ENCODE measurements at places on chromosomes 5 and 9.

DNA sequence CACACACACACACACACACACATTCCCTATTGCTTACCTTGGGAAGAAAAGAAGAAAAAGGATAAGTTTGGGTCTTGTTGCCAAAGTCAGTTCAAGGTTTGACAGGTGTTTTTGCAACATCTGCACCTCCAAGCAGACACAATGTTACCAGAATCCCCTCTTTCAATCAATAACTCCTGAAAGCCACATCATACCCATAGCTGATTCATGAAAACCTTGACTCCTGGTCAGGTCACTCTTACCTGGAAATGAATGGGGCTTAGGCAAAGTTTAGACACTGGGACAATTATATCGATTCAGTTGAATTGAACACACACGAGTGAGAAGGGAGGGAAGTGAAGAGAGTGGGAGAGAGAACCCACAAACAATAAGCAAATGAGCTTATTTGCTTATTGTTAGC, 27.0 kb downstream of the IL9 start:
- no peak for DNase-seq

DNA sequence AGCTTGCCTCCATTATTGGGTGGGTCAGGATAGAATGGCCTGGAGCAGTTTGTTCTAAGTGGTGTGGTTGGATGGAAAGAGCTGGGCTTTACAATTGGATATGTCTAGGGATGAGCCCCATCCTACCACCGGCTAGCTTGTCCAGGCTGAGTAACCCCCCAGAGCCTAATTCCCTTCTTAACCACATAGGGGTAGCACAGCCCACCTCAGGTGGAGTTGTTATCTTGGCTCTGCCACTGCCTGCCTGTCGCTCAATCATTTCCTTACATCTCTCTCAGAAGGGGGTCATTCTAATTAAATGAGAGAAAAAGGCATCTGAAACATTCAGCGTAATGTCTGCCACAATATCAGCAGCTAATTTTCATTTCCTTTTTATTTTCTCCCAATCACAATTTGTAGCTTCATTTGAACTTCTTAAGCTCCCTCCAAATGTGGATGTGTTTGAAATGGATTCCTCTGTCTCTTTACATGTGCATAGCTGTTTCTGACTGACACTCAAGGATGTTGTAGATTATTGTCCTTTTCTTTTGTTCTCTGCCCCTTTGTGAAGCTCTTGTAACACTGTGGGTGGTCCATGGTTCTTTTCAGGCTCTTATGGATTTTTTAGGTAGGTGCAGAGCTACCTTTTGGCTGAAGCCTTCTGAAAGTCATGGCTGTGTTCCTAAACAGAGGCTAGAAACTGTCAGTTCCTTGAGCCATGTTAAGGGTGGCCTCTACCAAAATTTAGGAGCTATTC, 383.1 kb upstream of the KLF4 start:
- no peak for DNase-seq

GRCh38 chr9:20865347-20865746, 166.1 kb downstream of the HACD4 start:
- no peak for DNase-seq

- DNase-seq, result no peak
These were observed 5.5 kb upstream of the RNU6ATAC start for GRCh38 chr9:134169724-134170401.

- DNase-seq, result no peak
These were observed 92.7 kb downstream of the MELK start for GRCh38 chr9:36665387-36665786.

DNA sequence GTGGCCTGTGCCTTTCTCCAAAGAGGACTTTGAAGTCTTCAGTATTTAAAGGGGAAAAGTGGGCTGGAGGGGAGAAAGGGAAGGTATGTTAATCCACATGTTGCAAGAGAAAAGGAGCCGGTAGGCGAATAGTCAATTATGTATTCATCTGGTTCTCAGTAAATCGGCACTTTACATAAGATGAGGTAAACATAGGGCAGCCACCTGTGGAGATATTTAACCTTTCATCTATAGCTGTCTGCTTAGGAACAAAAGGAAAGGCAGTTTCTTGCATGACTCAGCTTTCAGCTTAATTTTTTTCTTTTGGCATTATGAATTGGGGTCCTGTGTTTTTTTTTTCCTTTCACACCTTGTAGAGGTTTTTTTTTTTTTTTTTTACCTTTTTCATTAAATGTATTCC, 42.2 kb downstream of the FGD3 start:
- DNase-seq, result no peak

- DNase-seq, result no peak
These were observed 191.9 kb upstream of the SEMA6A start for GRCh38 chr5:116766470-116766947.

- DNase-seq, result no peak
These were observed 1075.0 kb downstream of the CDH9 start for GRCh38 chr5:25963251-25964008.

DNA sequence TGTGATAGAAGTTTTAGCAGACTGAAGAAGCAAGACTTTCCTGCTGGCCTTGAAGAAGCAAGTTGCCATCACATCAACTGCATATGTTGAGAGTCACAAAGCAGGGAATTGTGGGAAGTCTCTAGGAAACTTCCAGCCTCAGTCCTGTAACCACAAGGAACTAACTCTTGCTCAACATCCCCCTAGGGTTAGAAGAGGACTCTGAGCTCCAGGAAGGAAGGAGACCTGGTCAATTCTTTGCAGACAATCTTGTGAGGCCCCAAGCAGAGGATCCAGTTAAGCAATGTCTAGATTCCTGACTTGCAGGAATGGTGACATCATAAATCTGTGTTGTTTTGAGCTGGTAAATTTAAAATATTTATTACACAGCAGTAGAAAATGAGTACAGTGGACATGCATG, 18.6 kb upstream of the ZNF366 start:
- DNase-seq, result no peak

GRCh38 chr5:1029282-1029944, 20.8 kb downstream of the NKD2 start:
- no peak for DNase-seq

- DNase-seq, result no peak
These were observed 31.4 kb downstream of the CAMK2A start for GRCh38 chr5:150258130-150258529.

GRCh38 chr5:172830876-172831662, 3.0 kb upstream of the ERGIC1 start:
- no peak for DNase-seq

DNA sequence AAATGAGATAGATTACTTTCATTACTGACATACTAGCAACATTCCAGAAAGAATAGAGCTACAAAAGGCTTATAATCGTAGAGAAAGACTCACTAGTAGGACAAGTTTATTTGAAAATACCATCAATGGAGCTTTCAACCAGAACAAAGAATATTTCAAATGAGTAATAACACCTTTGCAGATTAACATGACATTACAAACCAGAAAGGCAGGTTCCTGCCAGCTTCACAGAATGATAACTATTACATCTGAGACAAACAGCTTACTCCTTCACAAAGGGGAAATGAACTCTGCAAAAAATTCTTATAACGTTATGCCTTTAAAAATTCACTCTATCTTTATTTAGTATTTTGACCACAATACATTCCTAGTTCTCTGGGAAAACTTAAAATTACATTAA, 103.1 kb downstream of the EPB41L4A start:
- no peak for DNase-seq

DNA sequence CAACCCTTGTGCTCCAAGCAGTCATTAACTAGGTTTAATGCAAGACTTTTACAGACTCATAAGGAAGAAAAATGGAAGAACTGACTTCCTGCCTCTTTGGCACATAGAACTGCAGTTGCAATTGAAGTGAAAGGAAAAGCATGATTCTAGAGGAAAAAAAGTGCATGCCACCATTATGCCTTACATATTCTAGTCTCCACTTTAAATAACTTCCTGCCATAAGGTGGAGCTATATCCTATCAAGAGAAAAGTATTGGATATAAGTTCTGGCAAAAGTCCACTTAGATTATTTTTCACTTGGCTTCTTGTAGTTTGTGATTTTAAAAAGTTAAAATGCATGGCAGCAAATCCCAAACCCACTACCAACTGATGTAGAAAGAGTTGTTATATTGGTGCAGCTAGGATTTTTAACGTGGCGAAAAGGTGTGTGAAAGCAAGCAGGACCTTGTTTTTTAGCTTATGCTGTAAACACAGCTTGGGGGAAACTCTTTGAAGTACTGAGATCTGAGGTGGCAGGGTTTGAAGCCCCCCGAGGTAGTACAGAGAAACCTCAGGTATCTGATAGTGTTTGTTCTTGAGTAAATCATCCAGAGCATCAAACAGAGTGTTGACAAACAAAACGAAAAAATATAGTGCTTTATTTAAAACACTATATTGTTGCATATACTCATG, 117.9 kb downstream of the ANXA1 start:
- no peak for DNase-seq

DNA sequence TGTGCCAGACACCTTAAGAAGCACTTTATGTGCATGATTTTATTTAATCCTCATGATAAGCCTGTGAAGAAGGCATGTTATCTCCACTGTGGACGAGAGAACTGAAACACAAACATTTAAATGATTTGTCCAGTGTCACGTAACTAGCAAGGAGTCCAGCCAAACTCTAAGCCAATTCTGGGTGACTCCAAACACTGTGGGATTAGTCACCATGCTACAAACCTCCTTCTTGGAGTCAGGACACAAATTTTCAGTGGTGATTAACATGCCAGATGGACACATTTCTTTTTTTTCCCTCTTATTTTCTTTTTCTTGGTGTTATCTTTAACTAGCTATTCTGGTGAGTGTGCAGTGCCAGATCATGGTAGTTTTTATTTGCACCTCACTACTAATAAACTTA, 316.8 kb downstream of the NDUFS4 start:
- no peak for DNase-seq

DNA sequence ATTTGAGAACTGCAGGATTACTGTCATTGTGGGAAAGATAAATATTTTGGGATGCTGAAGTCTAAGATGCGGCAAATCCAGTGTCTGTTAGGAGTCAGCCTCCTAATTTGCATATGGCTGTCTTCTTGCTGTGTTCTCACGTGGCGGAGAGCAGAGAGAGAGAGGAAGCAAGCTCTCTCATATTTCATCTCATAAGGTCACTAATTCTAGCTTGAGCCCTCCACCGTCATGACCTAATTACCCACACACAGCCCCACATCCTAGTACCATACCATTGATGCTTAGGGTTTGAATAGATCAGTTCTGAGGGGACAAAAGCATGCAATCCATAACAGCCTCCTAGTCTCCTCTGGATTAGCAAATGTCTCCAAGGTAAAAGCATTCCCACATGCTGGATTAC, 124.5 kb downstream of the CDH12 start:
- no peak for DNase-seq

DNA sequence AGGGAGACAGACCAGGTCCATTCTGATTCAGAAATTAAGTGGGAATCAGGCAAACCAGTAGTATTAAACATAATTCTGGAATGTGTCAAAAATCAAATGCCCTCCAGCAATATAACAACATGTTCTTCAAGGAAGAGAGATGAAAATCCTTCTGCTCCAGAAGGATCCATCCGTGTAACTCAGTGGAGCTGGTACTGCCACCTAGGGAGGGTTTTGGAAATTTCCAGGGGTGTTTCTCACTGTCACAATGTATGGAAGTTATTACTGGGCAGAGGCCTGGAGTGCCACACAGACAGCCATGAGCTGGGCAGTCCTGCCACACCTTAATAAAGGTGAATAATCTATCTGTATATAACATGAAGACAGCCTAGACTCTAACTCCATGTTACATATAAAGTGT, 87.5 kb downstream of the TTLL11 start:
- DNase-seq, result no peak

GRCh38 chr9:107177243-107177839, 105.7 kb upstream of the RAD23B start:
- DNase-seq, result no peak

DNA sequence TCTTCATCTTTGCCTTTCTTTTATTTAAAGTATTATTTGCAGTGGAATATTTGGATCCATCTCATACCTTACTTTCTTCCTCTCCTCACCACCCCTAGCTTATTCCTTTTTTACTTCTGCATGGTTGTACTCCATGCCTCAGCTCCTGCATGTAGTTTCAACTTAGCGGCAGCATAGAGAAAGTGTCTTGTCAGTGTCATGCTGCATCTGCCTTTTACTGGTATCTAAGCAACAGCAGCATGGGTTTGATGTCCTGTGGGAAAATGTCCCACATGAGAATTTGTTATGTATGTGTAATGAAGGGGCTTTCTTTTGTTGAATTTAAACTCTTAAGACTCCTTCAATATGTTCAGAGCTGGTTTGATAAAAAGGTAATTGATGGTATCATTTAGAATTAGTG, 20.6 kb downstream of the TCERG1 start:
- DNase-seq, result no peak

DNA sequence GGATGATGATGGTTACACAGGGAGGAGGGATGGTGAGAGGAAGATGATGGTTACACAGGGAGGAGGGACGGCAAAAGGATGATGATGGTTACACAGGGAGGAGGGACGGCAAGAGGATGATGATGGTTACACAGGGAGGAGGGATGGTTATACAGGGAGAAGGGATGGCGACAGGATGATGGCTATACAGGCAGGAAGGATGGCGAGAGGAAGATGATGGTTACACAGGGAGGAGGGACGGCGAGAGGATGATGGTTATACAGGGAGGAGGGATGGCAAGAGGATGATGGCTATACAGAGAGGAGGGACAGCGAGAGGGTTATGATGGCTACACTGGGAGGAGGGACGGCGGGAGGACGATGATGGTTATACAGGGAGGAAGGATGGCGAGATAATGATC, 64.1 kb upstream of the FCN1 start:
- no peak for DNase-seq

DNA sequence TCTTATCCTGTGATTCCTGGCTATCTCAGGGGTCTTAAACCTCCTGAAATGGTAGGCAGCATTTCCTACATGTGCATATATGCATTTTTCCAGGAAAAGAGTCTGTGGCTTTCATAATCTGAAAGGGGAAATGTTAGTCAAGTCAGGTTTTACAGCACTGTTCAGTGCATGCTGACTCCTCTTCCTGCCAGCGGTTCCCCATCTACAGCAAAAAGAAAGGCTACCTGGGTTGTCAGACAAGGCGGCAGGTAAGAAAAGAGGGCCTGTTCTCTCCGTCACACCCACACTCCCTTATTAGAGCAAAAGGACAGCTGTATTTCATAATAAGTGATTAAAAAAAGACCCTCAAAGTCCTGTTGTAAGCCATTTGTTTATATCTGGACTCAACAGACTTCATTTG, 4.3 kb upstream of the SPATA6L start:
- DNase-seq, result no peak

DNA sequence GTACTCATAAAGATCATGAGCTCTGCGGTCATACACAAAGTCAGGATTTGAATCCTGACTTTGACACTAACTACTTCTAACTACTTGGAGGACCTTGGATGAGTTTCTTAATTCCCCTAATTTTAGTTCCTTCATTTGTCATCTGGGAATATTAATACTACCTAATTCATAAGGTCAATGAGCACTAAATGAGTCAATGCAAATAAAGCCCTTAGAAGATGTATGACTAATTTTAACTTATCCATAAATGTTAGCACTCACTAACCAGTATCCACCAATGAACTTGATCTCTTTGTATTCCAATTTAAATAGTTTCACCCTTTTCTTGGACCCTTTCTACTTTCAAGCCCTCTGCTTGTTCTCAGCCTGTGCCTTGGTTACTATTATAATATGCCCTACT, 1106.4 kb downstream of the CDH18 start:
- no peak for DNase-seq

- no peak for DNase-seq
These were observed 1.9 kb downstream of the CERT1 start for GRCh38 chr5:75509546-75509945.

- no peak for DNase-seq
These were observed 86.8 kb downstream of the NLN start for GRCh38 chr5:65808818-65809217.
